Fibroblast of skin of back (primary cell): ENCODE measurements at places on chromosomes 3 and 15.

- no peak for DNase-seq
Observed at GRCh38 chr3:54994111-54994513, 66.3 kb upstream of the LRTM1 start.

- no peak for DNase-seq
Observed at GRCh38 chr3:138642927-138643253, 34.3 kb downstream of the FAIM start.

- no peak for DNase-seq
Observed at GRCh38 chr3:115859002-115859807, 235.9 kb downstream of the GAP43 start.

DNA sequence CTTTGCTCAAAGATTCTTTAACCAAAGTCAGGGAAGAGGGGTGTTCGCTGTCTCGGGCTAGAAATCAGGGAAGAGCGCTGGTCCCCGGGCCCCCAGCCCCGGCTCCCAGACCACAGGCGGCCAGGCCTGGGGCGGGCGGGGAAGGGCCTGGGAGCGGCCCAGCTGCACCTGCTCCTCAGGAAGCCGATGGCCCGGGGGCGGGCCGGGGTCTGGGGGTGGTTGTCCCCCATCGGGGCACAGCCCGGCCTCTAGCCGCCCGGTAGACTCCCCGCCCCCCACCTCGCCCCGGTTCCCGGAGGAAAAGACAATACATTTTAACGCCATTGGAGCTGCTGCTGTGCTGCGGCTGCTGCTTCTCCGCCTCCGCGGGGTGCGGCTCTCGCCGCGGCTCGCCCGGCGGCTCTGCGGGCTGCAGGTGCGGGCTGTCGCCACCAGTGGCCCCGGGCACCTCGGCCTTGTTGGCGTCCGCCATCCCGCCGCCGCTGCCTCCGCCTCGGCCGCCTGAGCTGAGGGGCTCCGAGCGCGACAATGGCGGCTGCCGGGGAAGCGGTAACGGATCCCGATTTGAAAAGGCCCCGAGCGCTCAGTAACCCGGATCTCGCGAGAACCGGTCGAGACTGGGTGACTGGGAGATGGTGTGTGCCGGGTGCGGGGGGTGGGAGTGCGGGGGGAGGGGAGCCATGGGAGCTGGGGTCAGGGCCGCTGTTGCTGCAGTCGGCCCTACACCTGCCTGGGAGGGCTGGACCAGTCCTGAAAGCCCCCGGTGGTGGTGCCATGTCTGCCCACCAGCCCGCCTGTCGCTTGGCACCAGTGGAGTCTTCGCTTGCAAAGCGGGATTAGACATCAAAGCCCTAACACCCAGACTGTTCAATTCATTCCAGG is at the start of gene MYEF2:
MYEF2 (minus strand) TSS at position 530 of the 882 bp plus-strand sequence; CDS start at position 472, 58 bp downstream.
- DNase-seq: peak; percentile 76

GRCh38 chr3:18024715-18025114 is 282.3 kb upstream of the TBC1D5 start:
- DNase-seq: no peak

DNA sequence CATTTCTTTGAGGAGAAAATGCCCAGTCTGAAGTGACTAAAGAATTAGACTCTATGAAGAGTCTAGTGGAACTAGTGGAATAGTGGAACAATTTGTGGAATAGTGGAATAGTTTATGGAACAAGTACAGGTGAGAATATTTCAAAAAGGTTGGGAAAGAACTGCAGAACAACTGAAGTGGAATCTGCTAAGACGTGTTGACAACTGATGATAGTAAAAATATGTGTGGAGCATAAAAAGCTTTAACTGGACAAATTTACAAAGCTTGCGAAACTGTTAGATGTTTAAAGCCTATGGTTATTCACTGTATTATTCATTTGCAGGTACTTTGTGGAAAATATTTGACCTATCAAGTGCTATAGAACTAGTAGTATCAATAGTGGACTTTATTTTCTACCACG is 164.5 kb downstream of the ADAMTS9 start:
- DNase-seq: no peak

DNA sequence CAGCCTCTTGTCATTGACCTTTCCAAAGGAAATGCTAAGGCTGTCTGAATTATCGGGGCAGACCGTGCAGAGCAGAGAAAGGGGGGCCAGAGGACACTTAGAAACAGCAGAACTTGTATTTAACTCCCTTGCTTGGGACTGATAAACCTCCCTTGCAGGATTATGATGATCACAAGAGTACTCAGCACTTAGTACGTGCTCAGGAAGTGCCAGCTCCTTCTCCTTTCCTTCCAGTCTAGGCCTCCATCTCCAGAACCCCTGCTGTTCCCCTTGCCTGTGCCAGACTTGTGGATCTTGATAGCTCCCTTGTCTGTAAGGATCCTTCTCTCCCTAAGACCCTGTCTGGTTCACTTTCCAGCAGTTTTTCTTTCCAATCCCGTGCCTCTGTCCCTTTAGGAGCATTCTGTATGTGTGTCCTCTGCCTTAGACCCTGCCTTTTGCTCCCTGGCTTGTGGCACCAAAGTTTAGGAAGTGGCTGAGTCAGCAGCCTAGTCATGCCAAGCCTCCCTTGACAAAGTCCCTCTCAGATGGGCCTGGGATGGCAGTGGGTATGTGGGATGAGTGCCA is 747 bp downstream of the SORD start:
- peak; percentile 21 for DNase-seq

DNA sequence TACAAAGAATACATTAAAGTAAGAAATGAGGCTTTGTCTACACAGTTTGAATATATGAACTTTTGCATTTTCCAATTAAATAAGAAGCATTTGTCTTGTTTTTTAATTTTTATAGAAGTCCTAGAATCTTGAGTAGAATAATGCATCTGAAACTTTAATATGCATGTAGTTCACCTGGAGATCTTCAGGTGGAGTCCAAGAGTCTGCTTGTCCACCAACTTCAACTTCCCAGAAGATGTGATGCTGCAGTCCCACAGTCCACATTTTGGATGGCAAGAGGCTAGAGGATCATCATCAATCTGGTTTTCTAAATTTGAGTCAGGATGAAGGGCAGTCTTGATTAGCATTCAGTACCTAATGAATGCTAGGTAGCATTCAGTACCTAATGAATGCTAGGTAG is 357.6 kb upstream of the SOX2 start:
- DNase-seq: no peak
